ENCODE measurements at places on chromosomes 2 and 18.
A peak's percentile ranks its signal among the peaks of the same experiment; 100 is the strongest.

GRCh38 chr18:45284174-45284573, 331.1 kb upstream of the SLC14A2 start:
- no peak for DNase-seq

DNA sequence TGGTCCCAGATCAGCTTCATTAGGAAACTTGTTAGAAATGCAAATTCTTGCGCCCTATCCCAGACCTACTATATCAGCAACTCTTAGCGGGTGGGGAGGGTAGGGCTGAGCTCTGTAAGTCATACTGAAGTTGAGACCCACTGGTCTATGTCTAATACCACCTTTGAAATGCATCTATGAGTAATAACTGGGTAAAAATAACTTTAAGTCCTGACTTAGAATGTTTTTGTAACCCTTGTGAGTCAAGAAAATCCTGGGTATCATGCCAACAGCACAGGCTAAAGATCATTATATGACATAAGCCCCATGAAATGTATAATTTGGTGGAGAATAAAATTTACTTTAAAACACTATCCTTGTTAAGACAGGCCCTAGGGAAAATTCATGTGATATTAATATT, 41.4 kb downstream of the PRKD3 start:
- no peak for DNase-seq

DNA sequence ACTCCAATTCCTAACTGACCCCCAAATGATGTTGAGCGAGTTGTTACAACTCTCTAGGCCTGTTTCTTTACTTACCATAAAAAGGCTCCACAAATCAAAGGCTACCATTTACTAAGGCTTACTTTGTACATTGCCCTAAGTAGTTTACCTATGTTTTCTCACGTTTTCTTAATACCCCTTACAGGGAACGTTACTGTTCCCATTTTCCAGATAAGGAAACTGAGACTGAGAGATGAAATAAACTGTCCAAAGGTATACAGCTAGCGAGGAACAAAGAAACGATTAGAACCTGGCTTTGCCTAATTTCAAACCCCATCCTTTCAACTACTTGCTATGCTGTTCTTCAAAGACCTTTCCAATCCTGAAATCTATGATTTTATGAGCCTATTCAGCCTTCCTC, 74.8 kb upstream of the SPTBN1 start:
- DNase-seq = no peak

DNA sequence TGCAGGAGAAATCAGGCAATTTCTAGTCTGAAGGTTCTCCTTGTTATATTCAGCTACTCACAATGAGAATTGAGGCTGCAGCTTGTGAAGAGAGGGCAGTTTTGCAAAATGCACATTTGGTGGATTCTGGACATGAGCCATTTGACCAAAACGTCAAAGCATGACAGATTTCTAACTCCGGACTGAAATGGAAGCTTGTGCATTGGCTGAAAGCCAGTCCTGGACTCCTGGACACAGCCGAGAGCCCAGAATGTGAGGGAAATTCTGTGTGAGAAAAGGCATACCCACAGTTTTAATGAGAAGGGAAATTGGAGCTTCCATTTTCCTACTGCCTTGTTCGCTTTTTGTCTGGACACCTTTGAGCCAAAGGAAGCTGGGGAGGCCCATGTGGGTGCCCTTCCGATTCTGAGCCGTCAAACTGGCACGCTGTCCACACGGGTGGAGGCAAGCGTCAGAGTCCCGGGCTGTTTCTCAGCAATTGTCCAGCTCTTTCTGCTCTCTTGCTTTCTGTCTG, 23.7 kb upstream of the ROCK2 start:
- no peak for DNase-seq

- no peak for DNase-seq
Measured at GRCh38 chr18:59691996-59692395, 5.2 kb downstream of the CCBE1 start.

GRCh38 chr2:137173463-137173862, 408.1 kb downstream of the THSD7B start:
- no peak for DNase-seq

DNA sequence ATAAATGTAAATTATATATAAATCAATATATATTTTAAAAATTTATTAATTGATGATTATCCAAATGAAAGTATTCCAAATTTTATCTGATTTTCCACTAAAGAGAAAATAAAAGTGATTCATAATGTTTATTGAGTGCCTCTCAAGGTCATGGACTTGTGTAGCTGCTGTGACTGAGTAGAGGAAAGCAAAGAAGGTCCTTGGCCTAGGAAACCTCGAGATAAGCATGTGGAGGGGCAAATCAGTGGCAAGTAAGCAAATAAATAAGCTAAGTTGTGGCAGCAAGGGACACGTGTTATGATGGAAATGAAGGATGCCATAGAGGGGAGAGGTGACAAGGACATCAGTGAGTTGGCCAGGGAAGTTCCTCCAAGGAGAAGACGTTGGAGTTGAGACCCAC, 866.1 kb upstream of the ID2 start:
- DNase-seq = no peak

- no peak for DNase-seq
Measured at GRCh38 chr18:62245699-62246098, 58.6 kb downstream of the RELCH start.

DNA sequence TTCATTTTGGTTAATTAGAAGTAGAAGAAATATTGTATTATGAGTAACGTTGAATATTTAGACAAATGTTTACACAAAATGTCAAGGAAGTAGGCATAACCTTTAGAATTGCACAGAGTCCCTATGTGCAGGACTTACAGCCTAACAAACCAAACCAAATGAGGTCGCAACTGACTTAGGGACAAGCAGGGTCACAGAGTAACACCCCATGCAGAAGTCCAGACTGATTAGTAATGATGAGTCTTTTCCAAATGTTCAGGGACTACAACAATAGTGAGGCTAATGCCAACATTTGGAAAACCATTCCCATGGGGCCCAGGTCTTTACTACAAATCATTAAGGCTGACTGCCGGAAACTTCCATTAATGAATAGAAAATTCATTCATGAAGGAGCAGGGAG, 452.5 kb upstream of the CHAC2 start:
- no peak for DNase-seq

DNA sequence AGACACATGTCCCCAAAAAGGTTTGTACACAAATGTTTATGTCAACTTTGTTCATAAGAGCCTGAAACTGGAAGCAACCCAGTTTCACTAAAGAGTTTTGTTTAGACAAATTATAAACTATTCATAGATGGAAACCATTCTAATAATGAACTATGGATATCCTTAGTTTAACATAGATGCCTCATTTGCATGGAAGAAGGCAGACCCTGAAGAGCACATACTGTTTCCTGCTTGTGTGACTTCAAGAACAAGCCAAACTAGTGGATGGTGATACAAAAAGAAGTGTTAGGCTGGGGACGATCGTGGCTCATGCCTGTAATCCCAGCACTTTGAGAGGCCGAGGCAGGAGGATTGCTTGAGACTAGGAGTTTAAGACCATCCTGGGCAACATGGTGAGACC, 48.1 kb downstream of the ACOXL start:
- no peak for DNase-seq

- no peak for DNase-seq
Measured at GRCh38 chr2:160836755-160837154, 323.5 kb upstream of the TANK start.

DNA sequence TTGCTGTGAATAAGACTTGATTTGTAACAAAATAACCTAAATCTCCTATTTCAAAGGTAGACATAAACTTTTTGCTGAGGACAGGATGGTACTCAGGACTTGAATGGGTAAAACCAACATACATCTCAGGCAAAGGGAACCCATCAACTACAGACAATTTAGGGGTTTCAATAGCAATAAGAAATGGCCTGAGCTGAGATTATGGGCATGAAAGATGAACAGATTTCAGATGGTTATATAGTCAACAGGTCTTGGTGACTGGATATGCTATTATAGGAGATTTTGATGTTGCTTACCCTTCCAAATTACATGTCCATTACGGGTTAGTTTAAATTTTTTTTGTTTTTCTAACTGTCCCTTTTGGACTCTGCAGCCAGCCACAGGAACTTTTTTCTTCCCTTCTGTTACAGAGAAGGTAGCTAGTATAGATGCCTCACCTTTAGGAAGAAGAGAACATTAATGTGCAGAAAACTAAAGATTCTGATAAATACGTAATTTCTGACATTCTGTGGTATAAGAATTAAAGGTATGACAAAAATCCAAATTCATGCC, 4.6 kb downstream of the RPS27A start:
- DNase-seq = no peak

DNA sequence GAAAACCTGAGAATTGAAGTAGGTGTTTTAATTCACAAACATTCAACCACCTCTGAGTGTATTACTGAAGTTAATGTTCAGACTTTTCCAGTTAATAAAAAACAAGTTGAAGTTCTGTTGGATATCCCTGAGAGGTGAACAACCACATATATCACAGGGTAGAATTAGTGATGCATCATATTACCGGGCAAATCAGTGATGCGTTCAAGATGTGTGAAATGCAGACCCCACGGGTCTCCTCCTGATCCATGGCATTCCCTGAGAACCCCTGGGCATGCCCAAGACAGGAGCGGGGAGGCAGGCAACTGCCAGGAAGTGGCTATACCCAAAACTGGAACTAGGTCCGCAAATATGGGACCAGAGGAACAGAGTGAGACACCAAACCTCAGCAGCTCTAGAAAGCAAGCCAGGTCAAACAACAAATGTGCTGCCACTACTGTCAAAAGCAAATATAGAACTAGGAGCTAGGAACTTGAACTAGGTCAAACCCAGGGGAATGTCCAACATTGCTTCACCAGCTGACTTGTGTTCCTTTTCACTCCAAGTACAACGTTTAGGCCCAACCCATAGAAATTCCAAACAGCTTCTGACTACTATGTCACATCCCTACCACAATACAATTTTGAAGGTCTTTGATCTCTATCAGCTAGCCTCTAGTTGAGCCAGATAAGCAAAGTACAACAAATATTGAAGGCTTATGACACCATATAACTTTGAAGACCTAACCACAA, 20.2 kb downstream of the PSTPIP2 start:
- DNase-seq = no peak

DNA sequence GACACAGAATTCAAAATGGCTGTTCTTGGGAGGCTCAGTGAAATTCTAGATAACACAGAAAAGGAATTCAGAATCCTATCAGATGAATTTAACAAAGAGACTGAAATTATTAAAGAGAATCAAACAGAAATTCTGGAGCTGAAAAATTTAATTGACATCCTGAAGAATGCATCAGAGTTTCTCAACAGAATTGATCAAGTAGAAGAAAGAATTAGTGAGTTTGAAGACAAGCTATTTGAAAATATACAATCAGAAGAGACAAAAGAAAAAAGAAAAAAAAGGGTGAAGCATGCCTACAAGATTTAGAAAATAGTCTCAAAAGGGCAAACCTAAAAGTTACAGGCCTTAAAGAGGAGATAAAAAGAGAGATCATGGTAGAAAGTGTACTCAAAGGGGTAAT, 12.0 kb upstream of the RANBP2 start:
- no peak for DNase-seq

GRCh38 chr2:84121-84520, 37.8 kb upstream of the FAM110C start:
- no peak for DNase-seq

DNA sequence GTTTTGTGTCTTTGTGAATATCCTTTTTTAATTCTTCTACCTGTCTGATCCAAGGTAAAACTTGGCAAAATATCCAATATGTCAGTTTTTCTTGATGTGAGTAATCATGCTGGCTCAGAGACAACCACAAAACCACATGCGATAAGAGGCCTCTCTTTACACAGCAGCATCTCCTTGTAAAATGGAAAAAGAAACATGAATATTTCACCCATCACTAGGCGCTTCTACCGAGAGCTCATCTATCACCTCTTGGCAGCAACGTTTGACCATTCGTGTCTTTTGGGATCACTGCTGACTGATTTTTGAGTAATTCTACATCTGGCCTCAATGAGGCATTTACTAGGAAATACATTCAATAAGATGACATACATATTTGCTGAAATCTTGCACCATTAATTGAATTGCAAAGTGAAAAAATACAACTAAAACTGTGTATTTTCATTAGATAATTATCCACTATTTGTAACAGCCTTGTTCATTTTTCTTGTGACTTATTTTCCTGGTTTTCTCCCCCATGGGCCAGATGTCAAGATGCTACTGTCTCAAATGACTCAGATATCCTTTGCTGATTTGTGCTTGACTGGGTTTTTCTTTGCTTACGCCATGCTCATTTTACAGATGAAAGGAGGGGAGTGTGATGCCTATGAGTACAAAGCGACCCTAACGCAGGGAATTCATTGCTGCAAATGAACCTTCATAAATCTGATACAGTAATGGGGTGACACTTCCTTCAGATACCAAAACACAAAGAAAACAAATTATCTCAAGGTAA, 467.5 kb downstream of the FBXO15 start:
- no peak for DNase-seq

DNA sequence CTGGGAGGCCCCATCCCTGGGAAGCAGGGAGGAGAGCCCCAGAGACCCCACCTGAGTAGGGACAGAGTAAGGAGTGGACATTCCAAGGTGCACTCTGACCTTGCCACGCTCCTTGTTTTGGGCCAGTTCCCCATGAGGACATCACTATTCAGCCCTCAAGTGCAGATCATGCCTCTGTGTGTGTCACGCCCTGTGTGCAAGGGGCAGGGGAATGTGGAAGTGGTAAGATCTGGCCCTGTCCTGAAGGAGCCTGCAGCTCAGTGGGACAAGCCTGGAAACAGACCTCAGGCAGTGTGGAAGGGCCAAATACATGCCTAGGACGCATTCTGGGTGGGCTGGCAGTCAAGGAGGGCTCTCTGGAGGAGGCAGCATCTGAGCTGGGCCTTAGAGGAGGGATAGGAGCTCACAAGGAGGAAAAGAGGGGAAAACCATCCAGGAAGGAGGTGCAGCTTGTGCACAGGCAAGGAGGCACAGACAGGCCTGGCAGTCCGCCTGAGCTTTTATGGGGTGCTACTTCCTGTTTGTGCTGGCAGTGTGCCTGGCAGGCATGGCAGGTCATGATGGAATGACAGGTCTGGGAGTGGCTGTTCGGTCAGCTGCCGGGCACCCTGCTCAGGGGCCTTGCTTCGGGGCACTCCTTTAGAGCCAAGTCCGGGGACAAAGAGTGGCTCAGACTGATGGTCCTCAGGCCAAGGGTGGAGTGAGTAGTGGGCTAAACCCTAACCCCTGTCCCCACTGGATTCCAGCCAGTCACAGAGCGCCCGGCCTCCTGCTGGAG, 3.3 kb downstream of the KLHL30 start:
- DNase-seq = no peak

GRCh38 chr2:233053928-233054784, 6.0 kb upstream of the INPP5D start:
- peak; percentile 86 for DNase-seq

DNA sequence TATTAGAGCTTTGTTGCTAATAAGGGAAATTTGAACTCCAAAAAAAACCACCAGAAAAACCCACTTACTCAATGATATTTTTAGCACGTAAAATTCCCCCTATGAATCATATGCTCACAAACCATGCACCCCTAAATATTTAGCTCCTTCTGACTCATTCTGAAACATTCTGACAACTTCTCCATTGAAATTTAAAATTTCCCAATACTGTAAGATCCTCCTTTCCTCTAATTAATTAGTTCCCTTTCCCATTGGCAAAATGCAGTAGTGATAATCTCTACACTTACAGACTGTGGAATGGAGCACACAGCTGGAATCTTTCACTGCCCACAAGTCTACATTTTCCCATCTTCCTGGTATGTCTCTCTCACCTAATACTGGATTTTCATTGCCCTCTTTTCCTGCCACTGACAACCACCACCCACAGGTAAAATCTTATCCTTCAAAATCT, 215.8 kb upstream of the ACVR2A start:
- no peak for DNase-seq

- no peak for DNase-seq
Measured at GRCh38 chr18:60892855-60893254, 440.4 kb upstream of the CDH20 start.
